A549 (cell line): ENCODE measurements at places on chromosomes 6 and 20.

DNA sequence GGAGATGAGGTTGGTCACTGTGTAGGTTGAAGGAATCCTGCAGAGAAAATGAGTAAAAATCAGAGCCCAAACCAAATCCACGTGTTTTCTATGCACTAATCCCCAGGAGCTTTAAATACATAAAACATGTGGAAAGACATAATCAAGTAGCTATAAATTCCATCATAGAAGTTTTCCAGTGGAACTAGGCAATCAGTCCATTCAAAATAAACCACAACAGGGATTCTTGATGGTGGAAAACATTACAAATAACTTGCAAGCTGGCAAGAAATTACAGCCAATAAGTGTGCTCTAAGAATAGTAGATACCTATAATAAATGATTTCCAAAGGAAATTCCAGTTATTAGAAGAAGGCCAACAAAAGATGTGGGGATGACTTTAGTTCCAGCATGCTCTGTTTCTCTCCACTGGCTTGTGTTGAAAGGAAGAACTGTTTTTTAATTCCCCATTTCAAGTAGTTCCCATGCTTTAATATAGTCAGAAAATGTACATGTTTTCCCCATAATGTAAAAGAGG lies 49.8 kb upstream of the ADGRG6 start:
- no peak for DNase-seq

DNA sequence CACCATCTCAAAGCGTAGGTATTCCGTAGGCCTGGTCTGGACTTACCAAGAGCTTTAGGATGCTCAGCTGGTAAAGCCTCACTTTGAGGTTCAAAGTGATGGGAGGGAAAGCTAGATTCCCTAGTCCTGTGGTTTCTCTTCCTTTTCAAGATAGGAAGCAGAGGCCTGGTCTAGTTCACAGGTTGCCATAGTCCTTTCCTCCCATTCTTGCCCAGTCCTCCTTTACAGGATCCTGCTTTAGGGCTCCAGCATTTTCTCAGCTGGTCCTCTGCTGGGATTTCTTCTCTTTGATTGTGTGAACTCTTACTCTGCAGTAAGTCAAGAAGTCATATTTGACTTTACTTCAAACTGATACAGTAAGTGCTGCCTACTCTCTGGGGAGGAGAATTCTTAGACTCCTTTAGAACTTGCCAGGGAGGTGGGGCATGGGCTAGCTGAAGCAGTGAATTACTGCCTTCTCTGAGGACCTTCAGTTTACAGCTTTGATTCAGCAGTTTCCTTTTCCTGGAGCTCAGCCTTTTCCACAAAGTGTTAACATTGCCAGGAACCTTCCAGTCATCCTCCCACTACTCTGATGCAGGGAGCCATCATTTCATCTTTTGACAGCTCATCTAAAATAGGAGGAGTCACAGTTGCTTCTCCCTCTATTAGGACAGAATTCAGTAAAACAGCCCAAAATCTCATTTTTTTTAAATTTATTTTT lies 42.8 kb upstream of the PLCG1 start:
- no peak for DNase-seq

- no peak for DNase-seq
Measured at GRCh38 chr6:11766043-11766442, 12.6 kb downstream of the ADTRP start.

GRCh38 chr20:39849664-39850063 lies 839.4 kb downstream of the MAFB start:
- no peak for DNase-seq
